ENCODE measurements at places on chromosomes 13 and 19.

GRCh38 chr19:55400281-55401087 is 7.1 kb downstream of the UBE2S start:
- no peak for DNase-seq

DNA sequence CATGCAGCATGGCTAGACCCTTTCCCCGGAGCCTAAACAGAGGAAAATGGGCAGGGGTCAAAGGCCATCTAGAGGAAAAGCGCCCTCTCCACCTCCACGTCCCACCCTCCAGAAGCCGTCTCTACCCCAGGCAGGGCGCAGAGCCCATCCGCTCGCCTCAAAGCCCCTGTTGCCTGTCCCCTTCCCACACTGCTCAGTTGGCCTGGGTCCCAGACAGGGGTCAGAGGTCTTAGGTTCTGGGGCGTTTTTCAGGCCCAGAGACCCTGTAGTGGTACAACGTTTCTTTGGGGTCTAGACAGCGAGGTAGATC is 285 bp downstream of the TMEM143 start:
- no peak for DNase-seq

GRCh38 chr13:30757026-30757742 is 21.8 kb downstream of the ALOX5AP start:
- DNase-seq = no peak

DNA sequence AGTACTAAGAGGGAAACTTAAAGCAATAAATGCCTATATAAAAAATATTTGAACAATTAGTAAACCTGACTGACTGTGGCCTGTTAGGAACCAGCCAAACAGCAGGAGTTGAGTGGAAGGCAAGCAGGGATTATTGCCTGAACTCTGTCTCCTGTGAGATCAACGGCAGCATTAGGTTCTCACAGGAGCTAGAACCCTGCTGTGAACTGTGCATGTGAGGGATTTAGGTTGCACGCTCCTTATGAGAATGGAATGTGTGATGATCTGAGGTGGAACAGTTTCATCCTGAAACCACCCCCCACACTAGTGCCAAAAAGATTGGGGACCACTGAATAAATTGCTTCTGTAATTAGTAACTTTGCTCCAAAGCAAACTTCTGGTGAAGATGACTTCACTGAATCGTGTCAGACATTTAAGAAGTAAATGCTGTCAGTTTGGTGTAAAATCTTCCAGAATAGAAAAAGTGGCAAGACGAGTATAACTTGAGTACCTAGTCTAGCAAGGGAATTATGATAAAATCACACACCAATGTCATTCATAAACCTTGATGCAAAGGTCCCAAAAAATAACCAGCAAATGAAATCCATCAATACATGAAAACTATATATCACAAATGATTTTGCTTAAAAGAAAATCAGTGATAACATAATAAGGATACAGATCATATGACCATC is 53.8 kb downstream of the SLC6A16 start:
- DNase-seq = no peak

DNA sequence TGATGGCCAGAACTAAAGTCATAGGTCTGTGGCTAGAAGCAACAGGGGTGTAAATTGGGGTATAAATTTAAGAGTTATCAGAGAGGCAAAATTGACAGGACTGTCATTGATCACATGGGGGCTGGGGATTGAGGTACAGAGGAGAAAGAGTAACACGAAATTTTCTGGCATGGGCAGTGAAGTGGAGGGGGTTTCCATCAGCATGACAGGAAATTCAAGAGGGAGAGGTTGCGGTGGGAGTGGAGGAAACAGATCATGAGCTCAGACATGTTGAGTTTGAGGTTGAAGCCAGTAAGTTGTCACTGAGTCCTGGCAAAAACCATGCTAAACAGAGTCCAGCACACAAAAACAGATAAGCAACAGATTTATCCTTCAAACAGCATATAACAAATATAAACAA is 192.1 kb upstream of the TSC22D1 start:
- DNase-seq = no peak

- no peak for DNase-seq
These were observed 172.7 kb upstream of the ZNF507 start for GRCh38 chr19:32172566-32173160.

DNA sequence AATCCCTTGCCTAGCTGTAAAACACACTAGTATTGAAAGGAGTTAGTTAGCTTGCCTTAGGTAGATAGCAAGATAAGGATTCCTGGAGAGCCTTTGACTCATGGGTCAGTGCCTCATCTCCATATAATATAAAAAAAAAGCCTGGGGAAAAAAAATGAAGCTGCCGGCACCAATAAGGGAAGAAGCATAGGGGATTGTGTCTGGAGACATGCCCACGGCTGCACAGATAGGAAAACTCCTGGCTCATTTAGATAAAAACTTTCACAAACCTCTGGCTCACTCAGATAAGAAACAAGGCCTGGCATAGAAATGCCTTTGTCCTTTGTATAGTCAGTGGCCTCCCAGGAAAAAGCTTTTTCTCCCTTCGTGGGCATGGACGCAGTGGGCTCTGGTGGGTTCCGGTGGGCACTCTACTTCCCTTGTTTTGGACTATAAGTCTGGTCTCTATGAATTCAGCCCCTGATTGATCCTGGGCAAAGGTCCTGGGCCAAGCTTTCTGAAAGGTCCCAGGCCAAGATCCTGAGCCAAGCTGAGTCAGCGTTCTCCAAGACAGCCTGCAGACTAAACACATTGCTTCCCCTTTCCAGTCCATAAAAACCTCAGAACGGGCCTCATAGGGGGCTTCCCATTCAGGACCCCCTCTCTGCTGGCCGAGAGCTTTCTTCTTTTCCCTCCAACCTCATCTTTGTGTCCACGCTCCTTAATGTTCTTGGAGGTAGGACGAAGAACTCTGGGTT is 4.9 kb upstream of the OR7A17 start:
- no peak for DNase-seq

GRCh38 chr19:43662487-43662886 is 7.5 kb downstream of the PLAUR start:
- no peak for DNase-seq
